ENCODE measurements at places on chromosomes 5 and 9.

GRCh38 chr5:137465930-137466329, 33.2 kb downstream of the SPOCK1 start:
- no peak for DNase-seq

- DNase-seq: no peak
Observed at GRCh38 chr9:134317790-134318414, 8.4 kb upstream of the RXRA start.

GRCh38 chr5:3126639-3127038, 375.2 kb upstream of the IRX2 start:
- DNase-seq: no peak

DNA sequence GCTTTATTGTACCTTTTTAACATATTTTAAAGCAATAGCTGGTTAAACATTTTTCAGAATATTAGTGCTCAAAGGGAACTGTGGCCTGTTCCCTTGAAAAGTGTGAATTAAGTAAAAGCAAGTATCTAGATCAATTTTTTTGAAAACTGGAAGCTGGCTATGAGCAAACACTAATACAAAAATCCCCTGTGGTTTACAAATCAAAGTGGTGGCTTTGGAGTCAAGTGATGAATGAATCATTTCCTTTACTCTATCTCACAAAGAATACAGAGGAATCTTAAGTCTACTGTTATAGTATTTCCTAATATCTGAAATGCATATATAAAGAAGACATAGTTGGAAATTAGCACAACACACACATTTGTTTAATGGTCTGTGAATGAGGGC, 212.4 kb upstream of the C9orf72 start:
- DNase-seq: no peak

GRCh38 chr5:150130493-150130922, 25.1 kb downstream of the PDGFRB start:
- no peak for DNase-seq

DNA sequence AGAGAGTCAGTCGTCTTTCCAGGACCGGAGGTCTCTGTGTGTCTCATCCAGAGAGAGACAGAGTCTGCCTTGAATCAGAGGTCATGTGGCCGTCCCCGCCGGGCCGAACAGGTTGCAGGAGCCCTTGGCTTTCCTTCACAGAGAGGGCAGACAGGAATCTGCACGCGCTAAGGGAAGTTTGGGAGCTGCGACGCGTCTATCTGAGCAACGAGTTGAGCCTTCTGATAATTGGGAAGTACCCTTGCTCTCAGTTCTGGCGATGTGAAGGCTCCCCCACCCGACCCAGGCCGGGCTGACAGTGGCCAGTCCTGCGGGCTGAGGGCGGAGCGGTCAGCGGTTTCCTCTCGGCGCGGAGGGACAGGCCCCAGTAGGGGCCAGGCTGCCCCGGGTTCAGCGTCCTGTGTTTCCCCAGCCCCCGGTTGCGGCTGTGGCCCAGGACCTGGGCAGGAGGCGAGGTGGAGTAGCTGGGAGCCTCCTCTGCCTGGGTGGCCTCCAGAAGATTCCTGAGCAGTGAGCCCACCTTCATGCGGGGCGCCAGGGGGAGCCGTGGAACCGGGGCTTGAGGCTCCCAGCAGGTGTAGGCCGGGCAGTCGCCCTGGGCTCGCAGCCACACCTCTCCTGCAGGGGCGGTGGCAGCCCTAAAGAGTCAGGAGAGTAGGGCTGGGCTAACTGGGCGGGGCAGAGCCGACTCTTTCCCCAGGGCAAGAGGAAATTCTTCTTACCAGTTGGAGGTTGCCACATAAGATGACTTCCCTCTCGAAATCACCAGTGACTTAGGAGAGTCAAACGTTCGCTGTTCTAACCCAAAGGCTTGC, 13.9 kb downstream of the NR2F1 start:
- no peak for DNase-seq

GRCh38 chr5:79699763-79700400, 10.2 kb downstream of the CMYA5 start:
- no peak for DNase-seq

Measured in NCI-H1092 (cell line).